ENCODE measurements at places on chromosomes 16 and 17.

DNA sequence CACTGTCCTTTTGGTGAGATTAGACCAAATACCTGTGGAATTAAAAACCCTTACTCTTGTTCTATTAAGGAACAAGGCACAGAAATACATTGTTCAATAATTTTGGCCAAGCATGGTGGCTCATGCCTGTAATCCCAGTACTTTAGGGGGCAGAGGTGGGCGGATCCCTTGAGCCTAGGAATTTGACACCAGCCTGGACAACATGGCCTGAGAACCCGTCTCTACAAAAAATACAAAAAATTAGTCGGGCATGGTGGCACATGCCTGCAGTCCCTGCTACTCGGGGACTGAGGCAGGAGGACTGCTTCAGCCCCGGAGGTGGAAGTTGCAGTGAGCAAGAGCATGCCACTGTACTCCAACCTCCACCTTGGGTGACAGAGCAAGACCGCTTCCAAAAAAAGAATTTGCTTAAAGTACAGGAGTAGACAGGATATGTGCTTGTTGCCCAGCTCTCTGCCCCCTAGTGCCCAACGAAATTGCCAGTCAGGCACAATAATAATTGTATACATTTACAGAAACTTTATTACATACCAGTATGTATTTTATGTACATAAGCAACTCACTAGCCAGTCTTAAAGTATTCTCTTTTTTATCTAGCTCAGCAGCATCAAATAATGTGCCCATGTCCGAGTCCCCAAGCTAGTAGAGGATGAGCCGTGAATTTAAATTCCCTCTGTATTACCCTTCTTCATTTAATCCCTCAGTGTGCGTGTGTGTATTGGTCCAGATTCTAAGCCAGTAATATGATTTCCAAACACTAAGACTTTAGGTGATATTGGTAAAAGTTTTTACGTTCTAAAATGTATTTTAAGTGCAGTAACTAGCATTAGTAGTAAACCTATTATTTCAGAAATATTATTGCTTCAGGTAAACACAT is 1.4 kb downstream of the THUMPD1 start:
- DNase-seq: no peak

DNA sequence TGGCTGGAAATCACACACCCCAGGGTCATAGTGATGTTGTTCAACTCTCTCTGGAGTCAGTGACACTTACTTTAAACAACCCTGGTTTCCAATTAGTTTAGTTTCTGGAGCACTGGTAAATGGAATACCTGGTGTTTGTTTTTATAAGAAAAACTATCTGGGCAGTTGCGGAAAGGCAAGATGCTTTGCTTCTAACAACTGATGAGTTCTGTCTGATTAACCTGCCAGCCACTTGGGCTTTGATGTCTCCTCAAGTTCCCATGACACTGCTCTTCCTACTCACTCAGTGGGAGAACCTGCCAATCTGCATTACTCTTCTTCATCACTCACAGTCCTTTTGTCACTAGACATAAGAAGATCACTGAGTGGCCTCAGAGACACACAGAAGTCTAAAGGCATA is 78.7 kb upstream of the MTMR4 start:
- no peak for DNase-seq

DNA sequence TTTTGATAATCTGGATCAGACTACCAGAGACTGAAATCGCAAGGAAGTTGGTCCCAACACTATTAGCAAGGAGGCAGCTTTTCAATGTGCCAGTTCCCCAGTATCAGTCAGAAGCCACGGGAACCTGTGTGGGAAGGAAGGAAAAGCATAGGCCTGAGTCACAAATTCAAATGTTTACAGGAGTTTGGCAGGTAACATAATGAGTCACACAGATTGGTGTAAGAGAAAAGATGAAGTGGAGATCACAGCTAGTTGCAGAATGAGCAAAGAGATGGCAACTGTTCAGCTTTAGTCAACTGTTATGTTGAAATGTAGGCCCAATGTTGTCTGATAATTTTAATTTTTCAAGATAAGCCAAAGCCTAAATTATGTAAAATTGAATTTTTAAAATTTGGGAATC is 28.1 kb upstream of the ITGA2B start:
- no peak for DNase-seq

- no peak for DNase-seq
These were observed 266.0 kb downstream of the ENGASE start for GRCh38 chr17:79340333-79341221.

DNA sequence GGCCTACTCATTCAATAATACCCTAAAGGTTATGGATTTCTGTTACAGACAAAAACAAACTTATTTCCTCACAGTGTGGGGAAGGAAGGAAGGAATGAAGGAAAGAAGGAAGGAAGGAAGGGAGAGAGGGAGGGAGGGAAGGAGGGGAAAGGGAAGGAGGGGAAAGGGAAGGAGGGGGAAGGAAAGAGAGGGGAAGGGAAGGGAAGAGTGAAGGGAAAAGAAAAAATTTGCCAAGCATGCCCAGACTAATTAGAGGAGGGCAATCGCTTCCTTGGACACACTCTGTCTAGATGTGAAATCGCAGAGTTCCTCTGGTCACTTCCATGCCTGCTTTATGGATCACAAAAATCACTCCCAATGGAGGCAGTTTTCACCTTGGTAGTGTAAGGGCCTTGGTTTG is 570.1 kb upstream of the SOX9 start:
- no peak for DNase-seq
